ENCODE measurements at places on chromosomes 2 and 18. TPM values are rescaled to one million over a fixed set of nuclear protein-coding genes. Genes with fewer than 3 reads are reported as not detected.

Gene RNU2-63P
- not detected for total RNA-seq

Gene NDUFV2
- total RNA-seq: 136 TPM

Gene IL36A
- not detected for total RNA-seq

Gene COLEC11
- 0.63 TPM for total RNA-seq

Gene CCDC74B
- total RNA-seq: 7.5 TPM

Gene SLC4A5
- total RNA-seq: 0.41 TPM

Gene RBBP8
- total RNA-seq: 34.1 TPM

Gene LOXL3
- 0.23 TPM for total RNA-seq

Gene DSG4
- total RNA-seq: not detected

Gene SMARCAL1
- 17.1 TPM for total RNA-seq

Gene STON1
- 0.50 TPM for total RNA-seq

Gene CNDP1
- not detected for total RNA-seq

Gene ECEL1
- 0.22 TPM for total RNA-seq

Gene ERBB4
- not detected for total RNA-seq

Gene DHRS9
- total RNA-seq: 3.1 TPM

Gene PTH2R
- not detected for total RNA-seq

Gene COL6A3
- total RNA-seq: 0.09 TPM

Gene SCN2A
- not detected for total RNA-seq

All from A549 treated with RU486 at 1 μM for 4 hours (cell line).